Stimulated activated CD8-positive, alpha-beta memory T cell treated with anti-CD3 and anti-CD28 coated beads, Interleukin-7, amount 100 ng/mL, for 1 hour (primary cell): ENCODE measurements at places on chromosomes 11 and 22.

DNA sequence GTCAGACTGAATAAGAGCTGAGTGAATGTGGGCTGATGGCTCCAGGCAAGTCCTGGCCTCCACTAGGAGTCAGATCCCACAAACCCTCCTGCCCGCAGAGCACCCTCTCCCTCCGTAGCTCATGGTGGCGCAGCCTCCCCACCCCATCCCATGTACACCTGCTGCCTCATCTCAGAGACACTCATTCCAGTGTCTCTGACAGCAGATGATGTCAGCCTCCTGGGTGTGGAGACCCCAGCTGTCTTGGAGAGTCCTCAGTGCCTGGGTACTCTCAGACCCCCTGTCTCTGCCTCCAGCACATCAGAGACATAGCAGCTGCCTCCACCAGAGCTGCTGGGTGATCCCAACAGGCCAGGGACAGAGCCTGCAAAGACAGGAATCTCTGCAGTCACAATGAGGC, 9.5 kb downstream of the IGLL5 start:
- no peak for DNase-seq

GRCh38 chr11:42974510-42975179, 337.2 kb upstream of the API5 start:
- no peak for DNase-seq

- no peak for DNase-seq
Observed at GRCh38 chr11:33703234-33703633, 2.6 kb upstream of the C11orf91 start.

DNA sequence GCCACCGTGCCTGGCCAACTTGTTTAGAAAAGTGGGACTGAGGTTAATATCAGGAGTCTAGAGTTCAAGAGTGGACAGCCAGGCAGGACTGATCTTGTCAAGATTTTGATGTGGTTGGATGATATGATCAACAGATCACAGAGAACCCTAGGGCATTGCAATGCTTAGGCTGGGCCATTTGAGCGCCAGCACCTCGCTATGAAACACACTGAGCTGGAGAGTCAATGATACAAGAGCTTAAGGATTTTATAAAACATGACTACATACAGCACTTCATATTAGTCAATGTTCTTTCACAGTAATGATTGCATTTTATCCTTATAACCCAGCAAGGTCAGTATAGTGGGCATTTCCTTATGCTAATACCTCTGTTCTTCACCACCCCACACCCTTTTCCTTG, 15.4 kb upstream of the PEX26 start:
- DNase-seq, result no peak

DNA sequence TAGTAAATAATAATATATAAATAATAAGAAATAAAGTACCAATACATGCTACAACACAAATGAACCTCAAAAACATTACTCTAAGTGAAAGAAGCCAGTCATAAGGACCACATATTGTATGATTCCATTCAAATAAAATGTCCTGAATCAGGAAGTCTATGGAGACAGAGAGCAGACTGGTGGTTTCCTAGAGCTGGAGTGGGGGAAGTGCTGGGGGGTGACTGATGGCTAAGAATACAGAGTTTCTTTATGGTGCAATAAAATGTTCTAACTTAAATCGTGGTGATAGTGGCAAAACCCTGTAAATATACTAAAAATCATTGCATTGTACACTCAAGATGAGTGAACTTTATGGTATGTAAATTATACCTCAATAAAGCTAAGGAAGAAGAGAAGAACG, 376.5 kb downstream of the BUD13 start:
- DNase-seq, result no peak

DNA sequence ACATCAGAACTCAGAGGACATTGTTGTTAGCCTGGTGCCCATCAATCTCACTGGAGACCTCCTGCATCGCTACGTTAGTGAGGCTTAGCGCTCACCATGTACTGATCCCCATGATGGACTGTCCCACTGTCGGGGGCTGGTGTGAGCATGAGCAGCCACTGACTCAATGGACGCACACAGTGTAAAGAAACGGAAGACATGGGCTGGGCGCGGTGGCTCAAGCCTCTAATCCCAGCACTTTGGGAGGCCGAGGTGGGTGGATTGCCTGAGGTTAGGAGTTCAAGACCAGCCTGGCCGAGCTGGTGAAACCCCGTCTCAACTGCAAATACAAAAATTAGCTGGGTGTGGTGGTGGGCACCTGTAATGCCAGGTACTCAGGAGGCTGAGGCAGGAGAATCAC, 112.9 kb downstream of the CRYBB2 start:
- no peak for DNase-seq

- no peak for DNase-seq
Observed at GRCh38 chr22:32612834-32613233, 138.2 kb downstream of the FBXO7 start.

DNA sequence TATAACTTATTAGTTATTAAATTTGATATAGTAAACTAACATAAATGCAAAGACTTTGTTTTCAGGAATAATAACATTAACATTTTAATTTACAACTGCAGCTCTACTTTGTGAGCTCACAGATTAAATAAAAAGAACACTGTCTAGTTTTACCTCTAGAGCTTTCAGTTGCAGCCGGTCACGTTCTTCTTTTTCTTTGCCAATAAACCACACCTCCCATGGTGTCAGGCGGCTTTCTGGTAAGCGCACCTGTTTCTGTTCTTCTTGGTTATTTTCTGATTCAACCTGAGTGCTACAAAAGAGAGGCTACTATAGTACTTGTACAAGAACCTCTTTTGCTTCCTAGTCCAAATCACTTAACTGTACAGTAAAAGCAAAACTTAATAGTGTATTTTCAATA, 5.8 kb downstream of the CCDC34 start:
- DNase-seq, result no peak

DNA sequence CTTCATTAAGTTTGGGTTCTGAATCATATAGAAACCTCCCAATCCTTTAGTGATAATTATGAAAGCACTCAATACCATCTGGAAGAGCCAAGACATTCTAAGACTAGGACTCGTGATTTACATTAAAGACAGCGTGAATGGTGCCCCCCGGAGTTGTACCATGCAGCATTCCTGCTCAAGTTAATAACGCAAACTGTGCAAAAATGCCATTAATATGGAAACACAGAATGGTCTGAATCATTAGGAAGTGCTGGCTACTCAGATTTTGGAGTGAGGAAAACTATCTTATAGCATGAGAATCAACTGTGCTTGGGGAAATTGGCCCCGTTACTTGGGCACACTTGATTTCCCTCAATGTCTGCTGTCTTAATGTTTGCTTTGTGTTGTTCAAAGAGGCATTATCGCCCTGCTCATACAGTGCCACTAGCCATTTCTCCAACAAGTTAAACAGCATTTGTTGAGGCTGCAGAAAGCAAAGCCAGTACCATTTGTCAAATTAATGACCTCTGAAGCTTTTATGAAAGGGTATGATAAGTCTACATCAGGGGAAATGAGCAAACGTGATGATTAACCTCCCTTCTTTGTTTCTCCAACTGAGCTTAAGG, 18.5 kb upstream of the TPH1 start:
- no peak for DNase-seq

DNA sequence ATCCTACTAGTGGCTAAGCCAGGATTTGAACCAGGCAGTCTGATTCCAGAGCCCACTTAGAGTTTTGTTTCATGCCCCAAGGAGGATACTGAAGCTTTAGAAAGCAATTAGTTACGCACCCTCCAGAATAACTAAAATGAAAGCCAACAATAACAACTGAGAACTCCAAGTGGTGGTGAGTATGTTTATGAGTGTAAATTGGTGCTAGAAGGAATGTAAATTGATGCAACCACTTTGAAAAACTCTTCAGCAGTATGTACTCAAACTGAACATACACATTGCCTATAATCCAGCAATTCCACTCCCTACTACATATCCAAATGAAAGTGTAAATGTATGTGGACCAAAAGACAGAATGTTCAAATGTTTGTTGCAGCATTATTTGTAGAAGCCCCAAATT, 6.7 kb upstream of the ARL14EP start:
- no peak for DNase-seq

GRCh38 chr11:31764766-31765165, 46.4 kb downstream of the PAX6 start:
- DNase-seq, result no peak

GRCh38 chr22:50084614-50085021, 608 bp downstream of the MLC1 start:
- DNase-seq, result no peak

GRCh38 chr11:113974741-113975470, at the start of gene HTR3A:
Gene HTR3A (plus strand): TSS chr11:113975108. CDS start chr11:113975326, 218 bp downstream.
- DNase-seq, result no peak

GRCh38 chr11:15621565-15621964, 506.8 kb downstream of the INSC start:
- DNase-seq, result no peak

- DNase-seq, result no peak
Observed at GRCh38 chr11:26762089-26762488, 40.2 kb upstream of the SLC5A12 start.

DNA sequence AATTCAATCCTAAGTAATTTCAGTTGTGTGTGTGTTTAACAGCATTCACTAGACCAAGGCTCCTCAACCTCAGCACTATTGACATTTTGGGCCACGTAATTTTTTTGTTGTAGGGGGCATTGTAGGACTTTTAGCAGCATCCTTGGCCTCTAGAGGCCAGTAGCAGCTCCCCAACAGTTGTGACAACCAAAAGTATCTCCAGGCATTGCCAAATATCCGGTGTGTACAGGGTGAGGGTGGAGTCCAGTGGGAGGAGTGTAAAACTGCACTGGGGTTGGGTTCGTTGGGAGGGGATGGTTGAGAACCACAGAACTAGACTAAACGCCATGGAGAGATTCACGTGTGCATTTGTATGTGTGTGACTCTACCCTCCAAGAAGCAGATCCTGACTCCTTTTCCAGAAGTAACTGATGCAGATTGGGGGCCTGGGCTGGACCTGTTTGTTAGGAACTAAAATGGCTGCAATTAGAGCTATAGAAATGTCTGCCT, 5.9 kb upstream of the PHF21A start:
- DNase-seq, result no peak

DNA sequence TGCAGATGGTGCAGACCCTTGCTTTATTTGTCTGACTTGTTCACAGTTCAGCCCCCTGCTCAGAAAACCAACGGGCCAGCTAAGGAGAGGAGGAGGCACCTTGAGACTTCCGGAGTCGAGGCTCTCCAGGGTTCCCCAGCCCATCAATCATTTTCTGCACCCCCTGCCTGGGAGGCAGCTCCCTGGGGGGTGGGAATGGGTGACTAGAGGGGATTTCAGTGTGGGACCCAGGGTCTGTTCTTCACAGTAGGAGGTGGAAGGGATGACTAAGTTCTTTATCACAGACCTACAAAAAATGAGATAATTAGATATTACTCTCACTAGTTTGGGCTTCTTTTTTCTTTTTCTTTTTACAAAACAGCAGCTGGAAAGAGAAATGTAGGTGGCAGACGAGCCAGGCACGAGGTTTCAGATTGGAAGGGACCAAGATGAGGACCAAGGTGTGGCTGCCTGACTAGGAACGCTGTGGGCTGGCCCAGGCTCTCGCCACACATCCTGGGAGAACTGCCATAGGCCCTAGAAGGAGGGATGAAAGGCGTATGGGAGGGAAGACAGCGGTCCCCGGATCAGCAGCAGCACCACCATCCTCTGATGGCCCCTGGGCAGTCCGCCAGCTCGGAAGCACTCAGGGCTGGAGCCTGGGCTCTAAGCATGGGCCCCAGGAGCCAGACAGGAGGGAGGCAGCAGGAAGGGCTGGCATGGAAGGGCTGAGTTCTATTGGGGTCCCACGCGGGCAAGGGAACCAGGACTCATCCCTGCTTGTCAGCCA, 14.2 kb downstream of the TXN2 start:
- DNase-seq, result no peak

- no peak for DNase-seq
Observed at GRCh38 chr11:92765082-92765840, 204.2 kb upstream of the MTNR1B start.

GRCh38 chr22:29260031-29260560, 7.7 kb downstream of the RHBDD3 start:
- no peak for DNase-seq

DNA sequence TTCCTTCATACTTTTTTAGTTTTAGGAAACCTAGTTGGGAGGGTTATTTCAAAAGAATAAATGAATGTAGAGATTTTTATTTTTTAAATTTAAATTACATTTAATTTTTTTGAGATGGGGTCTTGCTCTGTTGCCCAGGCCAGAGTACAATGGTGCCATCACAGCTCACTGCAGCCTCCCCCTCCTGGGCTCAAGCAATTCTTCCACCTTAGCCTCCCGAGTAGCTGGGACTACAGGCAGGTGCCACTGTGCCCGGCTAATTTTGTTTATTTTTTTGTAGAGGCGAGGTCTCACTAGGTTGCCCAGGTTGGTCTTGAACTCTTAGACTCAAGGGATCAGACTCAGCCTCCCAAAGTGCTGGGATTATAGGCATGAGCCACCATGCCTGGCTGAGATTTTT, 32.6 kb downstream of the ZNRF3 start:
- DNase-seq, result no peak

GRCh38 chr11:131299598-131300438, 70.6 kb upstream of the NTM start:
- DNase-seq, result no peak

DNA sequence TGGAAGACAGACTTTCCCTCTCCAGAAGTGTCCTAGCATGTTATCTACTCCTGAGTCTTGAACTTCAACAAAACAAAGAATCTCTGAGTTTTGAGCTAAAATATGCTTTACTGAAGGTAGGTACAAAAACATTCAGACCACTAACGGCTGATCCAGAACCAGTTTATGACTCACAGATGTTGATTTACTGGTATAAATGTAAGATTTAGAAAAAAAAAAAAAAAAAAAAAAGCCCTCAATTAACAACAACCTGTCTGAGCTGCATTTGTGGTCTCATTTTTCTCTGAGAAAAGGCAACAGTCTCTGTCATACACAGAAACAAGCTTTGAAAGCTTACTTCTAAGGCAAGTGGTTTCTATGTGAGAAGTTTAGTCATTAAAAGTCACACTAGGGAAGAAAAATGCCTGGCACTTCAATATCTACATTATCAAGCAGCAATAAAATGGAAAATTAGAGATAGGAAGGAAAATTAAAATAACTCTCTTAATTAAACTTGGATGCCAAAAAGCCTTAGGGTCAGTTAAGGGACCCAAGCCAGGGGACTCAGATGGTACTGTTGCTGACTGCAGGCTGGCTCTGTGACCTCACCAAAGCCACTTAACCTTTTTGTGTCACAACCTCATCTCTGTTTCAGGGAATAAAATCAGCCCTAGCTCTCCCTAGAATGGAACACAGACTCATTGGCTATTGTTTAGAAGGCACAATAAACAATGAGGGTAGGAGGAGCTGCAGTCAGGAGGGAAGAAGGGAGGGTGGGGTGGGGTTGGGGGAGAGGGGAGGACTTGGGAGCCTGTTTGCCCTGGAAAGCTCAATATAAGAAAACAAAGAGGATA, 61.7 kb downstream of the ETS1 start:
- no peak for DNase-seq
